Naive B cell (primary cell): ENCODE measurements at places on chromosomes 5 and 9.

DNA sequence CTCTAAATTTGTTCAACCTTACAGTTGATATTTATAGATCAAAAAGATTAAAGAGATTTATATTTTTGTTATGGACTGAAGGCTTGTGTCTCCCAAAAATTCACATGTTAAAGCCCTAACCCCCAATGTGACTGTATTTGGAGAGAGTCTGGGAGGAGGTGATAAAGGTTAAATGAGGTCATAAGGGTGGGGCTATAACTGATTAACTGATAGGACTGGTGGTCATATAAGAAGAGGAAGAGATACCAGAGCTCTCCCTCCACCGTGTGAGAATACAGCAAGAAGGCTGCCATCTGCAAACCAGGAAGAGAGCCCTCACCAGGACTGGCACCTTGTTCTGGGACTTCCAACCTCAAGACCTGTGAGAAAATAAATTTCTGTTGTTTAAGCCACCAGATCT, 264.3 kb downstream of the ENC1 start:
- peaks cover 10% of the 10 kb centered on the region for H3K27me3 ChIP-seq
- no peaks in the 10 kb centered on the region for H3K36me3 ChIP-seq
- no peak overlapping the region for H3K27ac ChIP-seq
- H3K4me3 ChIP-seq = no peak overlapping the region
- H3K4me1 ChIP-seq = no peaks in the 10 kb centered on the region

GRCh38 chr5:154860765-154861164, 2.3 kb downstream of the CNOT8 start:
- H3K4me3 ChIP-seq = peak overlapping the region; percentile 99
- peak; percentile 8 for DNase-seq
- H3K4me1 ChIP-seq = peaks cover 66% of the 10 kb centered on the region
- peaks cover 8% of the 10 kb centered on the region for H3K36me3 ChIP-seq

DNA sequence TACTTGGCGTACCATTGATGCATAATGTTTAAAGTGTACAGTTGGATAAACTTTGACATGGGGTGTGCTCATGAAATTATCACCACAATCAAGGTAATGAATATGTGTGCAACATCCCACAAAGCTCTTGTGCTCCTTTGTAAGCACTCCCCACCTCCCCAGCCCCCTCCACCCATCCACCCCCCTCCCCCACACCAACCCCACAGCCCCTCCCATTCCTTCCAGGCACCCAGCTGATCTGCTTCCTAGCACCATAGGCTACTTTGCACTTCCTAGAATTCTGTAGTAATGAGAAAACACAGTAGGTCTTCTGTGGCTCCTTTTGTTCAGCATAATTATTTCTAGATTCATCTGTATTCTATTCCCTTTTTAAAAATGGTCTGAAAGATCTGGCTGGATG, 24.5 kb downstream of the FGD3 start:
- no peaks in the 10 kb centered on the region for H3K36me3 ChIP-seq
- DNase-seq = no peak
- H3K4me1 ChIP-seq = peaks cover 89% of the 10 kb centered on the region
- H3K27me3 ChIP-seq = no peaks in the 10 kb centered on the region

- no peaks in the 10 kb centered on the region for H3K36me3 ChIP-seq
- H3K27ac ChIP-seq = no peak overlapping the region
- peaks cover 9% of the 10 kb centered on the region for H3K27me3 ChIP-seq
- no peak overlapping the region for H3K4me3 ChIP-seq
- DNase-seq = no peak
These were observed 15.6 kb upstream of the TRIO start for GRCh38 chr5:14127587-14127986.

DNA sequence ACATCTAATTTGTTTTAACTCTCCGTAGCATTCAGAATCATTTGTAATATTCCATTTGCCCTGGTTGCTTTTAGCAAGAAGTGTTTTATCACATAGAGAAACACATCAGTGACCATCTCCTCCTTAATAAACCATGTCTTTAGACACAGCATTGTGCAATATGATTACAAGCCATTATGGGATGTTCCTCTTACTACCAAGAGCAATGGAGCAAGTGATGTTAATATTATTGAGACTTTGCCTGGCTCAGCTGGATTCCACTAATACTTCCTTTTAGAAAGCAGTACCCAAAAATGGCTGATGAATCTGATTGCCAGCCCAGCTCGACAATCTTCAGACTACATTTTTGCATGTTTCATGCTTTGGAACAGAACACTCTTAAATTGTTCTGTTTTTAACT, 364.2 kb downstream of the OSTF1 start:
- no peaks in the 10 kb centered on the region for H3K36me3 ChIP-seq
- no peaks in the 10 kb centered on the region for H3K27me3 ChIP-seq
- H3K4me1 ChIP-seq = peaks cover 7% of the 10 kb centered on the region
- DNase-seq = no peak

- no peaks in the 10 kb centered on the region for H3K4me1 ChIP-seq
- no peak overlapping the region for H3K27ac ChIP-seq
- no peak for DNase-seq
- no peaks in the 10 kb centered on the region for H3K27me3 ChIP-seq
These were observed 5.7 kb downstream of the ZNF366 start for GRCh38 chr5:72501488-72501887.

- H3K4me1 ChIP-seq = peaks cover 2% of the 10 kb centered on the region
- DNase-seq = no peak
- H3K4me3 ChIP-seq = no peak overlapping the region
- peaks cover 6% of the 10 kb centered on the region for H3K27me3 ChIP-seq
- no peaks in the 10 kb centered on the region for H3K36me3 ChIP-seq
These were observed 10.2 kb upstream of the NKD2 start for GRCh38 chr5:998246-999031.

DNA sequence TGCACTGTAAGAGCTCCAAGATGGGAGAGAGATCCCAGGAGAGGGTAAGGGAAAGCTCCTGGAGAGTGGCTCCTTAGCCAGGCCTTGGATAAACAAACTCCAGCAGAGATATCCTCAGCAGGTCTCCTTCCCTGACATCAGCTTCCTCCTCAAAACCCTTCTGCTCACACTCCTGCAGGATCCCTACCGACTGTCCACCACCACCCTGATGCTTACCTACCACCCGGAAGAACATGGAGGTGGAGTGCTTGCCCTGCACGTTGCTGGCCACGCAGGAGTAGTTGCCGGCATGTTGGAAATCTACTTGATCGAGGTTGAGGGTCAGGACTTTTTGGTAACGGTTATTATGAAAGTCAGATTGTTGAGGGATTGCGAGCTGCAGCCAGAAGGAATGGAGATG, 9.3 kb downstream of the CSF1R start:
- DNase-seq = no peak
- no peak overlapping the region for H3K4me3 ChIP-seq
- peaks cover 9% of the 10 kb centered on the region for H3K4me1 ChIP-seq
- H3K36me3 ChIP-seq = no peaks in the 10 kb centered on the region

GRCh38 chr5:83000922-83001321, 76.3 kb downstream of the TMEM167A start:
- H3K27me3 ChIP-seq = no peaks in the 10 kb centered on the region
- no peaks in the 10 kb centered on the region for H3K4me1 ChIP-seq
- no peak overlapping the region for H3K27ac ChIP-seq
- peaks cover 4% of the 10 kb centered on the region for H3K36me3 ChIP-seq

DNA sequence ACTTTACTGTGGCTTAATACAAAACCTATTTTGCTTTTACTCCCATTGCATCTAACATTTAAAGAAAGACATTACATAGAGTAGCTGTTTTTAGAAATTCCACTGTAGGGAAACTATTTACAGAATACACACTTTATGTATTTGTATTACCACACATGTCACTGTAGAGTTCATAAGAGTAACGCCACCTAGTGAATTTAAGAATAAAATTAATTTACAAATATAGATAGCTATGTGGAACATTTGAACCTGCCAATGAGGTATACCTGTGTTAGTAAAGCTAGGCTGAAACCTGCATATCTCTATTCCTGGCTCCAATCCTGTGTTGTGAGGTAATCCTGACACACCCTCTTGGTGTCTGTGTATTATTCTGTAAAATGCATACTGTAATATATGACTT, 234.4 kb downstream of the MAST4 start:
- H3K4me1 ChIP-seq = peaks cover 15% of the 10 kb centered on the region
- no peak for DNase-seq
- peaks cover 38% of the 10 kb centered on the region for H3K27me3 ChIP-seq
- no peaks in the 10 kb centered on the region for H3K36me3 ChIP-seq

- H3K27ac ChIP-seq = no peak overlapping the region
- no peaks in the 10 kb centered on the region for H3K36me3 ChIP-seq
- no peaks in the 10 kb centered on the region for H3K27me3 ChIP-seq
- no peak overlapping the region for H3K4me3 ChIP-seq
- no peaks in the 10 kb centered on the region for H3K4me1 ChIP-seq
These were observed 60.2 kb upstream of the SLC25A51 start for GRCh38 chr9:37963936-37964739.

GRCh38 chr5:58498340-58498942, 7.2 kb downstream of the GAPT start:
- peaks cover 53% of the 10 kb centered on the region for H3K36me3 ChIP-seq
- DNase-seq = no peak
- peaks cover 91% of the 10 kb centered on the region for H3K4me1 ChIP-seq
- peak overlapping the region; percentile 87 for H3K4me3 ChIP-seq
- no peaks in the 10 kb centered on the region for H3K27me3 ChIP-seq
- H3K27ac ChIP-seq = peak overlapping the region; percentile 90

DNA sequence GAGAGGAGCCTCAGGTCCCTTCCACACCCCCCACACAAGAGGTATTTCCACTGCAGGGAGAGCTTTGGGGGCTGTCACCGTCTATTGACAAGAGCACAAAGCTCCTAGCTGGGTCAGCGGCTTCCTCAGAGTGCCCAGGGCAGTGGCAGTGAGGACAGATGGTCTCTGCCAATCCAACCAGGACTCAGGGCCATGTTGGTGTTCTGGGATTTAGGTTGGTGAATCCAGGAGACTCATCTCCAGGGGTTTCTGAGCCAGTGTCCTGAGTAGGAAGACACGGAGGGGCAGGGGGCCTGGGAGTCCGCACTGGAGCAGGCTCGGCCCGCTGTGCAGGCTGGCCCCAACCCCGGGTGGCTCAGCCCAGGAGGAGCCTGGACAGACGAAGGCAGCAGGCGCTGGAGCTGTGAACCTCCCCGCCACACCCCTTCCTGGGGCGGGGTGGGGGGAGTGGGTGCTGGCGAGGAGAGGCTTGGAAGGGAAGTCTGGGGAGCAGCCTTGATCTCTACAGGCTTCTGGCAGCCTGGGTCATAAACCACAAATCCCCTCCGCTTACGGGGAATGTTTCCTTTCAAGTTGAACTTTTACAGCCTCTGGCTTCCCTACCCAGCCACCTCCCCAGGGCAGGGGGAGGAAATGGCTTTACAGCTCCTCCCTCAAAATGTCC, 19.6 kb downstream of the CRB2 start:
- no peak for DNase-seq
- H3K27me3 ChIP-seq = peaks cover 32% of the 10 kb centered on the region
- H3K36me3 ChIP-seq = peaks cover 13% of the 10 kb centered on the region
- H3K4me3 ChIP-seq = no peak overlapping the region
- no peak overlapping the region for H3K27ac ChIP-seq

DNA sequence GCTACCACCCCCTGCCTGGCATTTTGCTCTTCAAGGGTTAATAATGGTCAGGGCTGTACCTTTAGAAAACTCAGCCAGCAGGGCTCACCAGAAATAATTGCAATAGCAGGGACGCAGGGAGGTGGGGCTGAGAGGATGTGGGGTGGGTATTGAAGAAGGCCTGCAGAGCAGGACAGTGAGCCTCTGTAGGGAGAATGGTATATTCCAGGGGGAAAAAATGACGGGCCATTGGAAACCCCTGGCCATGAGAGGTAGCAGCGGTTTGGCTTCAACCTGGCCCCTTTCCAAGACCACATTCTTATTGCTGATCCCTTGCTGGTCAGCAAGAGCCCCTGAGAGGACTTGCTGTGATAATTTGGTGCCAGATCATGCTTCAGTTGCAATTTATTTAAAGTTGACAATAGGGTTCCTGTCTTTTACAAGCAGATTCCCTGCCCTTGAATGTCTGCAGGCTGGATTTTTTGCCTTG, 36.7 kb upstream of the CTNNA1 start:
- no peaks in the 10 kb centered on the region for H3K36me3 ChIP-seq
- no peaks in the 10 kb centered on the region for H3K4me1 ChIP-seq
- H3K27ac ChIP-seq = no peak overlapping the region
- DNase-seq = no peak
- H3K27me3 ChIP-seq = peaks cover 14% of the 10 kb centered on the region

DNA sequence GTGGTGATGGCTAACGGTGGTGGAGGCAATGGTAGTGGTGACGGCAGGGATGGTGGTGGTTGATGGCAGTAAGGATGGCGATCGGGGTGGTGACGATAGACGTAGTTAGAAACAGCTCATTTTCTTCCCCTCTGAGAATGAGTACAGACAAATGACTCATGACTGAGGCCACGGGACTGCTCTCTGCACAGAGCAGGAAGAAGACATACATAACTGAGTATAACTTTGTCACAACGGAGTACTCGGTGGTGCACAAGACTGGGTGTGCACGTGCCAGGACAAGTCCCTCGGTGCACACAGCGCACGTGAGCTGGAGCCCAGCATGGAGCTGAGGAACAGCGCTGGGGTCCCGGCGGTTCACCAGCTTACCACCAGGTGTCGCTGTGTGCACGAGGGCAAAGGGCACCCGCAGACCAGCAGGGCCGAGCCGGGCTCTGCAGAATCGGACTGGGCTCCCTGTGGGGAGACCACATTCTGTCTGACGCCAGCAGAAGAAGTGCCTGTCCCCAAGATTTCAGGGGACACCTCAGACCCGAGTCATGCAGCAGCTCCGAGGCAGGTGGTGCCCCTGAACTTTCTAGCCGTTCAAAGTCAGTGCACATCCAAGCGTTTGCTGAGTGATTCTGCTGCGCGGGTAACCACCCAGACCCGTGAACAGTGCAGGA, 188.6 kb downstream of the FSTL4 start:
- no peak overlapping the region for H3K27ac ChIP-seq
- peaks cover 11% of the 10 kb centered on the region for H3K4me1 ChIP-seq
- peak overlapping the region; percentile 64 for H3K4me3 ChIP-seq
- H3K27me3 ChIP-seq = peaks cover 23% of the 10 kb centered on the region
- H3K36me3 ChIP-seq = no peaks in the 10 kb centered on the region

DNA sequence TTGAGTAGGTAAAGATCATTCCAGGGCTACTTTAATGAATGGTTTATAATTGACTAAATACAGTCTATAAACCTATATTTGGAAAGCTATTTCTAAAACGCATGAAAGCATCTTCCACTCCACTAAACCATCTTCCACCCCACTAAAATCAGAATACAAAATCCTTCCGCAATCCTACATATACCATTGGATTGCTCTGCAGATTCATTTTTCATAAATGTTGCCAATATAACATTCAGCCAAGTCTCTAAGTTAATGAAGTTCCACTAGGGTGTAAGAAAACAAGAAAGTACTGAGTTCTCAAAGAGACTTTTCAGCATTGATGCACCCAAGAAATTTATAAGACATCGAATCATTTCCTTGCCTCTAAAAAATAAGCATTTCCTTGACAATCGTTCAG, 4.7 kb downstream of the SLC24A2 start:
- no peaks in the 10 kb centered on the region for H3K36me3 ChIP-seq
- no peaks in the 10 kb centered on the region for H3K4me1 ChIP-seq
- H3K4me3 ChIP-seq = no peak overlapping the region
- H3K27ac ChIP-seq = no peak overlapping the region
- H3K27me3 ChIP-seq = peaks cover 24% of the 10 kb centered on the region
